WTC11 (cell line): ENCODE measurements at places on chromosomes 5 and 9.
A peak's percentile ranks its signal among the peaks of the same experiment; 100 is the strongest.

DNA sequence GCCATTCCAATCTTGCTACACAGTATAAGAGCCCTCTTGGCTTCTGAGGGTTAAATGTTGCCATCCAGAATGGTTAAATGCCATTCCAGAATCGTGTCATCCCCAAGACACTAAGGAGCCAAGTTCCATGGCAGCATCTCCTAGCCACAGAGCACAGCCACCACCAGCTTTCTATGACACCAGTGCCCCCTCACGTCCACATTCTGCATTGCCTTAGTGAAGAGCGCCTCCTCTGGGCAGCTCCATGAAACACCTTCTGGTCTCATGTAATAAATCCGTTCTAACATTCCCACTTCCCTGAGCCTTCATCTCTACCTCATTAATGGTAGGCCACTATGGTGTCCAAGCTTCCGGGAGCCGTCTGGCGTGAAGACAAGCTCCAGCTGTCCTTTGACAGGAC is 12.4 kb downstream of the CBY3 start:
- peaks cover 7% of the 10 kb centered on the region for H3K36me3 ChIP-seq
- H3K4me3 ChIP-seq: no peak overlapping the region
- no peak overlapping the region for H3K27ac ChIP-seq
- no peaks in the 10 kb centered on the region for H3K27me3 ChIP-seq

DNA sequence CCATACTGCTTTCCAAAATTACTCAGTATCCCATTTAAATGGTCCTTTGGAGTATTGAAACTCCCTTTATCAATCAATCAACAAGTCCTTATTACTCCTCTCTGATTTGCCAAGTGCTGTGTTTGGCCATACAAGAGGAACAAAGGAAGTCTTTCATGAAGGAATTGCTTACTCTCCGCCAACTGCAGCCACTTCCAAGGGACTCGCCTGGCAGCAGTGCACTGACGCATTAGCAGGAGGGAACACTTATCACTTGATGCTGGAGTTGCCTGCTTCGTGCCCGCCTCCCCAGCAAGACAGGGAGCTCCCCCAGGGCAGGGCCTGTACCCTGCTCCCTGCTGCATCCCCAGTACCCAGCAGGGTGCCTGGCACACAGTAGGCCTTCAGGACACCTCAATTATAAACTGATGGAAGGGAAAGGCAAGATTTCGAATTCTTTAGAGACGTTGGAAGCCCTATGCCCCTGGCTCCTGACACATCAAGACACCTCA is 97.9 kb downstream of the CRB2 start:
- no peaks in the 10 kb centered on the region for H3K27me3 ChIP-seq
- H3K4me1 ChIP-seq: peaks cover 4% of the 10 kb centered on the region
- no peaks in the 10 kb centered on the region for H3K36me3 ChIP-seq
- no peak overlapping the region for H3K4me3 ChIP-seq

DNA sequence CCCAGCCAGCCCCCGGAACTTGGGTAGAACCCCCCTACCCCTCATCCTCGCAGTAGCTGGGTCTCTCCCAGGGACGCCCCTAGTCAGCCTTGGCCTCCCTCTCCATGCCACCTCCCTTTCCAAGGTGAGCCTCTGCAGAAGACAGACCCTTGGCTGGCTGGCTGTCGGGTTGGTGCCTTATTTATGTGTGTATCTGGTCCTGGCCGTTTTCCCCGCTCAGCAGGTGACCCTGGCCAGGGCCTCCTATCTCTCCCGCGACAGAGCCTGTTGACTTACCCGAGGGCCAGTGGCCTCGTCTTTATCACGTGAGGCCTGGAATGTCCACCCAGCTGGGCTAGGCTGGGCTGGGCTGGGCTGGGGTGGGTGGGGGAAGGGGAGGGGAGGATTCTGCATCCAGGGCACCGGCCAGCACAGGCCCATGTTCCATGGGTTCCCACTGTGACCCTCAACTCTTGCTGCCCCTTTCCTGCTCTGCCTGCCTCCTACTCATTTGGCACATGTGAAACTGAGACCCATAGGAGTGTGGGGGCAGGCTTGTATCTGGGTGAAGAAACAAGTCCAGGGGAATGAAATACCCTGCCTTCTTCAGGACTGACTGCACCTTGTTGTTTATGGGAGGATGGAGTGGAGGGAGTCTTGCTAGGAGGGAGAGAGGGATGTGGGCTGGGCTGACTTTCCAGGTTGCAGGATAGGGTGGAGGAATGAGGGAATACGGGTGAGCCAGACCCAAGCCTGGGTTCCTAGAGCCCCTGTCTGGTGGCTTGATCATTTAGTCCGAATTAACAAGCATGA is 3.1 kb downstream of the CXXC5 start:
- H3K4me3 ChIP-seq: peak overlapping the region; percentile 98
- peaks cover 61% of the 10 kb centered on the region for H3K4me1 ChIP-seq
- peak overlapping the region; percentile 96 for H3K27ac ChIP-seq
- peak; percentile 59 for DNase-seq

- H3K36me3 ChIP-seq: no peaks in the 10 kb centered on the region
- H3K27ac ChIP-seq: no peak overlapping the region
- H3K27me3 ChIP-seq: no peaks in the 10 kb centered on the region
- DNase-seq: peak; percentile 11
- H3K4me1 ChIP-seq: peaks cover 18% of the 10 kb centered on the region; the same call in 1 of the 2 replicates
Measured at GRCh38 chr5:165996201-165996875, 2295.1 kb upstream of the WWC1 start.

DNA sequence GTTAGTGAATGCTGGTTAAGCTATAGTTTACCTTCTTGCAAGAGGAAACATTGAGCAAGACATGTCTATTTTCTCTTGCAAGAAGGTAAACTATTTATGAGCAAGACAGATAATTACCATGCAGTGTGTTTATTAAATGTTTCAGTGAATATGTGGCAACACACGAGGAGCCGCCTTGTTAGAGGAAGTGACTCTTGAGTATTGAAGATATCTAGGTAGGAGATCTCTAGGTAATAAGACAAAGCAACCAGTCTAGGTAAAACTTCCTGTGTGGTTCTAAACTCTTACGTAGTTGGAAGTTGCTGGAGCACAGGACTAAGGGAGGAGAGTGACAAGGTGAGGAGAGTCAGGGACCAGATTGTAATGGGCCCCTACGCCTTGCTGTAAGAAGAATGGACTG is 16.8 kb downstream of the SKP2 start:
- H3K27me3 ChIP-seq: no peaks in the 10 kb centered on the region
- H3K36me3 ChIP-seq: peaks cover 71% of the 10 kb centered on the region
- H3K27ac ChIP-seq: no peak overlapping the region
- no peaks in the 10 kb centered on the region for H3K4me1 ChIP-seq
- no peak overlapping the region for H3K4me3 ChIP-seq

GRCh38 chr5:77709993-77710685 is 66.0 kb downstream of the TBCA start:
- H3K27ac ChIP-seq: no peak overlapping the region
- peaks cover 5% of the 10 kb centered on the region for H3K4me1 ChIP-seq
- DNase-seq: no peak
- peaks cover 14% of the 10 kb centered on the region for H3K36me3 ChIP-seq
- H3K27me3 ChIP-seq: no peaks in the 10 kb centered on the region

DNA sequence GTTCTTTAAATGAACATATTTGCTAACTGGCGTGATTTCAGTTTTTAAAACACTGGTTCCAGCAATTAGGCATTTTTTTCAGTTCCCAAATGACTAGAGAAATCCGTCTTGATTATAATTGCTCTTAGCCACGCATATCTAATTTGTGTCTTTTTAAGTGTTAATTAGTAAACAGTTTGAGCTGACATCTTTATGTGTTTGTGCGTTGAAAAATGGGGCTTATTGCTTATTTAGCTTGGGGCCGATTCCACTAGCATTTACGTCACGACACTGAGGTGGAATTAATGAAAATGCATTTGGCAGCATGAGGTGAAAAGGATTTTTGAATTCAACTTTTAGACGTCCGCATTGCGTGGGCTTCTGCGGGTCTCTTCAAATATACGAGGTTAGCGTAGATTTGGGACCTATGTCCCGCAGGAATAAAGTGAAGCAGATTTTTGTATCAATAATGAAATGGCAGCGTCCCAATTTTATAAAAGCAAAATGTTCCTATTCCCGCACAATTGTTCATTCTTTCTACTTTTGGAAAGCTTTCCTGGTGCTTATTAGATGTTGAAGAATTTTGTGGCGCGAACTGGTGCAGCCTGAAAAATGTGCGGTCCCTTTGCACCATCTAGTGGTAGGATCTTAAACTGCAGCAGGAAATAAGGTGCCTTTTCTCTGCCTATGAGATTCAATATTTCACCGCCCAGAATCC is 122.7 kb upstream of the LMX1B start:
- peaks cover 12% of the 10 kb centered on the region for H3K4me1 ChIP-seq
- no peaks in the 10 kb centered on the region for H3K36me3 ChIP-seq
- H3K4me3 ChIP-seq: no peak overlapping the region
- H3K27ac ChIP-seq: no peak overlapping the region
- DNase-seq: no peak

GRCh38 chr5:175718401-175719108 is 60.7 kb downstream of the HRH2 start:
- H3K27ac ChIP-seq: no peak overlapping the region
- peak; percentile 70 for DNase-seq
- peaks cover 39% of the 10 kb centered on the region for H3K36me3 ChIP-seq

GRCh38 chr5:132259069-132259851 is 1.8 kb downstream of the PDLIM4 start:
- H3K36me3 ChIP-seq: no peaks in the 10 kb centered on the region
- no peak overlapping the region for H3K4me3 ChIP-seq
- H3K27me3 ChIP-seq: peaks cover 20% of the 10 kb centered on the region
- no peak for DNase-seq
- no peak overlapping the region for H3K27ac ChIP-seq
- peaks cover 9% of the 10 kb centered on the region for H3K4me1 ChIP-seq

DNA sequence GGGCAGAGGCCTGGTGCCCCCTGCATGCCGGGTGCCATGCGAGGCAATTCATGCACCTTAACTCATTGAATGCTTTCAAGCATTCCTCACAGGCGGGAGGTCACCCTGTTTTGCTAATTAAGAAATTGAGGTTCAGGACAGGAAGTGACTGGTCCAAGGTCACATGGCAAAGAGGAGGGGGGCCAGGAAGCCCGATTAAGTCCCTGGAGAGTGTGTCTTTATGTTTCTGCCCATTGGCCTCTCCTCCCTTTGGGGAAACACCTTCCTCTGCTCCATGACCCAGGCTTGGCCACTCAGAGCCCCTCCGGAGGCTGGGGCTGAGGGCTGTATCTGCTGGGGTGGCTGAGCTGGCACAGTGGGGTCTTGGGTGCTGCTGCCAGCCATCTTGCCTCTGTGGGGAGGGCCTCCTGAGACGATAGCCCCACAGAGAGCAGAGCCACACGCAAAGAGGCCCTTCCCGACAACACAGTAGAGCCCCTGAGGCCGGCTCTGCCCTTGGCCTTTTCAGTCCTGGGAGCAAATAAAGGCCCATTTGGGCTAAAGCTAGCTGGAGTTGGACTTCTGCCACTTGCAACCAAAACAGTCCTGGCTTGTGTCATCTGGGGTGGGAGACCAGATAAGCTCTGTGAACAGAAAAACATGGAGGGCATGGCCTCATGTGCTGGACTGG is 90.8 kb upstream of the NEURL1B start:
- no peak for DNase-seq
- no peak overlapping the region for H3K4me3 ChIP-seq
- no peaks in the 10 kb centered on the region for H3K36me3 ChIP-seq
- H3K4me1 ChIP-seq: peaks cover 7% of the 10 kb centered on the region

- H3K36me3 ChIP-seq: no peaks in the 10 kb centered on the region
- peaks cover 15% of the 10 kb centered on the region for H3K4me1 ChIP-seq
- H3K27me3 ChIP-seq: peaks cover 39% of the 10 kb centered on the region
Measured at GRCh38 chr9:96450613-96451528, 902 bp downstream of the HABP4 start.

DNA sequence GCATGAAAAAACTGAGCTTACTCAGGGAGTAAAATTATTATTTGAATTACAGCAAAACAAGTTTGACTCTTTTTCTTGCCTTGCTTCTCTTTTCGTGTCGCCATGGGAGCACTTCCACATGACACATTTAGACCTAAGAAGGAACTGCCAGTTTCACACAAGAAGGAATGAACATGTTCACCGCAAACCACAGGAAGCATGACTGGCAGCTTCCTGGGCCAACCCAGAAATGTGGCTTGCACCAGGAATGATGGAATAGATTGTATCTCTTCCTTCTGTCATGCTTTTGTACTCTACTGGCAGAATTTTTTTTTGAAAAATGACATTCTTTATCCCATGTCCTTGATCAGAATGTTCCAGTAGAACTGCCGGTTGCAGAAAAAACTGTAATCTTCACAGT is 32.9 kb upstream of the MAN2A1 start:
- no peaks in the 10 kb centered on the region for H3K36me3 ChIP-seq
- H3K4me1 ChIP-seq: no peaks in the 10 kb centered on the region
- no peak overlapping the region for H3K27ac ChIP-seq
- DNase-seq: no peak
- H3K27me3 ChIP-seq: no peaks in the 10 kb centered on the region
- H3K4me3 ChIP-seq: no peak overlapping the region
